ENCODE measurements at places on chromosomes 16 and 17.

GRCh38 chr17:4542003-4542725, 13.0 kb downstream of the MYBBP1A start:
- DNase-seq: no peak

DNA sequence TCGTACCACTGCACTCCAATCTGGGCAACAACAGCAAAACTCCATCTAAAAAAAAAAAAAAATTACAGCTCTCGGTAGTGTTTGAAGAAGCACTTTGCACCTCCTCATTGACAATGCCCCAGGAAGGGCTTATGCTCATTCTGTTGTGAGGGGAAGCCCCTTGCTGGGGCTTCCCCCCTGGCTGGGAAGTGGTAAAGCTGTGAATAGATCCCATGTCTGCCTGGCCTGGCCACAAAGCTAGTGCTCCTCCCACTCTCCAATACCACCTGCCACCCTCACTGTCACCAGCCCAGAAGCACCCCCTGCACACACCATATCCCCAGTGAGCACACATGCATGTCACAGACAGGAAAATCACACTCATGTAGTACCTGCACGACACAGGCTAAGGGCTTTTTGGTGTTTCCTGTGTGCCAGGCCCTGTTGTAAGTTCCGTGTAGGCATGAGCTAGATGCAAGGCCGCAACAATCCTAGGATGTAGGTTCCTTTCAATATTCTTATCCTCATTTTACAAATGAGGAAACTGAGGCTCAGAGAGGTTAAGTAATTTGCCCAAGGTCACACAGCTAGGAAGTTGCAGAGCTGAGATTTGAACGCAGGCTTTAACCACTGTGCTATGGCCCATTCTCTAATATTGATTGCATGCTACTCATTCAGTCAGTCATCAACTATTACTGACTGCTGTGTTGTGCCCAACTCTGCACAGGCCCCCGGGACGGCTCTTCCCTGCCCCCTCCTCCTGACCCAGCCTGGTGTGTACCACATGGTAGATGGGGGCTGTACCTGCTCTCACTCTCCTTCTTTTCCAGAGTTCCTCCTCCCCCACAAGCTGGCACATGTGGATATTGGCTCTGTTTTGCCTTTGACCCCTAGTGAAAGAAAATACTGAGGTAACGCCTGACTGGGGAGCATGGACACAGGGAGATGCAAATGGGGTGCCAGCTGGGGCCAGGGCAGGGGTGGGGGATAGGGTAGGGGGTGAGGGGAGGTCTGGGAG, 11.9 kb upstream of the COL1A1 start:
- DNase-seq: peak; percentile 34

DNA sequence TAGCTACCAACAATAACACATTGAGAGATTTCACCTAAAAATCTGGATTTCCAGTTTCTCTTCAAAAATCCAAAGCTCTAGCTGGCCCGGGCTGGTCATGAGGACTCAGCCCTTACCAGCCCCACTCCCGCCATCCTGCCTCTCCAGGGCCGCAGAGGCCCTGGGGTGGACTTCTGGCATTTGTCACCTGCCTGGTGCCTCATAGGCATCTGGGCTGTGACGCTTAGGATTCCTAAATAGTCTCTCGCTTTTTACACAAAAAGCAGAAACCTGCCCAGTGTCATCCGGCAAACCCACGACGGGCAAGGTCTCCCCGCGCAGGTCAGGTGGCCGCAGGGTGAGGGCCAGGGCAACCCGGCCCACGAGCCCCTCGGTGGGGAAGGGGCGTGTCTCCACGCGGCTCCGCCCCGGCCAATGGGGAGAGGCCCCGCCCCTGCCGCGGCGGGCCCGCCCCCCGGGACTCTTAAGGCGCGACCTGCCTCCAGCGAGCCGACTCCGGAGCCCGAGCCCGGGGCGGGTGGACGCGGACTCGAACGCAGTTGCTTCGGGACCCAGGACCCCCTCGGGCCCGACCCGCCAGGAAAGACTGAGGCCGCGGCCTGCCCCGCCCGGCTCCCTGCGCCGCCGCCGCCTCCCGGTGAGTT, at the start of gene VASN:
VASN (plus strand) TSS at position 492 of the 644 bp plus-strand sequence. CDS start 9,030 bp downstream, outside the sequence.
- DNase-seq: peak; percentile 34

DNA sequence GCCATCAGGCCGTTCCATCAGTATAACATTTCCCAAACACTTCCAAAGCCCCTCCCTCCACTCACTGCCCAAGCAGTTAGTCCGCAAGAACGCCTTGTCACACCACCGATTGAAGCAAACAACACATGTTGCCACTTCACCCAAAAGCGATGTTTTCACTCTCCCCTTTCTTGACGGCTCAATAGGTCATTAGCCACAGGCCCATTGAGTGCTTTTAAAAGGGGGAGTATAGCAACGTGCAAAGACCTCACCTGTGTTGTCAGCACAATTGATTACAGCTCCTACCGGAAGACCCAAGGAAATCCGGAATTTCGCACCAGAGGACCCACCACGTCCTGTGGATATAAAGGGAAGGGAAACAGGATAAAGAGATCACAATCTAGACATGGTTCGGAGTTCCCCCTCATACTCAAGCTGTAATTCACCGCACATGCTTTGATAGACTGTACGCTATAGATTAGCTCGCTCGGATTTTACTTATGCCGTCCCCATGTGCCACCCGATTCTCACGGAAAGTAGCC, 690 bp downstream of the RPL23 start:
- DNase-seq: no peak

- no peak for DNase-seq
These were observed 9.2 kb upstream of the PRKCB start for GRCh38 chr16:23826528-23827045.

DNA sequence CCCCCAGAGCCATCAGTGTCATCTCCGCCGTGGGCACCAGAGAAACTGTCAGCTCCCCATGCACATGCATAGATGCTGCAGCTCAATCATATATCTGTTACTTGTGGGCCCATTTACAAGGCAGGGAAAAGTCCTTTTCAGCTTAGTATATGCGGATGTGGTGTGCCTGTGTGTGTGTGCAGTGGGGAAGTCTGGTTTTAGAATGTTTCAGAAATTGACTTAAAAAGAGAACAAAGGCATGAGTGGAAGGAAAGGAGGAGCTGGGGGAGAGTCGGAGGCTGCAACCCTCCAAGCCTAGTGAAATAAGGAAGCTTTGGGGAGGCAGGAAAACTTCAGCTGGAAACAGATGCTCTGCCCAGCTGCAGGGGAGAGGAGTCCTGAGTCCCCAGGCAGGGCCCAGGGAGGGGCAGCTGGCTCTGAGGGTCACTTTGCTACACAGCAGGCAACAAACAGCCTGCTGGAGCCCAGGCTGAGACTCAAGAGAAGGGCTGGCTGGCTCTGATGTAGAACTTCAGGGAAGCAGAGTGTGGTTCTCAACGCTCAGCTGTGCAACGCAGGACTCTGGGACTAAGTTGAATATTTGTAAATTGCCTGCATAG, 11.1 kb upstream of the CD300LD start:
- DNase-seq: no peak
